Caki2 (cell line): ENCODE measurements at places on chromosomes 6 and 20.

GRCh38 chr20:1625083-1625690 is 5.4 kb upstream of the SIRPB1 start:
- no peak for DNase-seq

DNA sequence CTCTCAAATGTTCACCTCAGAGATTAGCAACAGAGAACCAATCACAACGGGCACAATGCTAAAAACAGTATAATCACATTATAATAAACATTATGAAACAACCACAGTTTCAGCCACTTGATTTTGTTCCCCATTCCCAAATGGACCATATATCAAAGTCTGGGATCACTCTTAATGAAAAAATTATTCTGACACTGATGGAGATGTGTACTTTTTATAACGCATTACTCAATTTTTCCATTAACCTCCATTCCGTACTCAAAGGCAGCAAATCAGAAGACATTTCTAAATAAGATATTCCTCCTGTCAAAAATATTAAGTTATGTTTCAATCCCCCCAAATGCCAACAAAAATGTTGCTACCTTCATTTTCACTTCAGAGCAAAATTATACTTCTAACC is 2.8 kb downstream of the CPNE1 start:
- DNase-seq: no peak

- no peak for DNase-seq
Observed at GRCh38 chr6:12178521-12178920, 111.6 kb upstream of the EDN1 start.

DNA sequence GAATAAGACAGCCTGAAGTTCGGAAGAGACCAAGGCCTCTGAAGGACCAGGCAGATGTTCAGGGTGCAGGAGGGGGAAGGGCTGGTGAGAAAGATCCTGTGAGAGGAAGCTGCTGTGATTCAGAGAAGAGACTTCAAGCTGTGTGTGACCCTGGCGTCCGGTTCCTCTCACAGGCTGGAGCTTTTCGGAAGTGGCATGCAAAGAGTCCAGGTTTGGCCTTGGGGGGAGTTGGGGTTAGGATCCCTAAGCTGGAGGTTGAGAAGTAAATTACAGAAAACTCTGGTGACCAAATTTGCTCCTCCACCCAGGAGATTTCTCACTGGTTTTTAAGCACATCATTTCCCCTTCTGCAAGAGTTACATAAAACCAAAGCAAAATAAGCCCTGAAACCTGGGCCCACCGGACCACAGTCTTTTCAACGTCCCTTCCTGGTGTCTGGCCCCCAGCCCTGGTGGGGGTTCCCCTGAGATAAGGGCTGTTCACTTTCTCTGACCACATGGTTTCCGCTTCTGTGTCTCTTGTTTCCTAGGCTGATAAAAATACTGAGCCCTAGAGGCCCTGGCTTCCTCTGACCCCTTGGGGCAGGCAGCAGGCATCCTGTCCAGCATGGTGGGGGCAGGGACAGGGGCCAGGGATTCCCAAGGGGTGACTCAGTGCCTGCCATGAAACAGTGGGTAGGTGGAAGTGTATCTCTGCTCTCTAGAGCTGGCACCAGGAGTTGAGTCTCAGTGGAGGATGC is 12.0 kb upstream of the LTA start:
- DNase-seq: peak; percentile 66

- no peak for DNase-seq
Observed at GRCh38 chr6:13013681-13014503, 297.3 kb downstream of the PHACTR1 start.

GRCh38 chr6:42140032-42140431 is 2.4 kb downstream of the C6orf132 start:
- peak; percentile 76 for DNase-seq

DNA sequence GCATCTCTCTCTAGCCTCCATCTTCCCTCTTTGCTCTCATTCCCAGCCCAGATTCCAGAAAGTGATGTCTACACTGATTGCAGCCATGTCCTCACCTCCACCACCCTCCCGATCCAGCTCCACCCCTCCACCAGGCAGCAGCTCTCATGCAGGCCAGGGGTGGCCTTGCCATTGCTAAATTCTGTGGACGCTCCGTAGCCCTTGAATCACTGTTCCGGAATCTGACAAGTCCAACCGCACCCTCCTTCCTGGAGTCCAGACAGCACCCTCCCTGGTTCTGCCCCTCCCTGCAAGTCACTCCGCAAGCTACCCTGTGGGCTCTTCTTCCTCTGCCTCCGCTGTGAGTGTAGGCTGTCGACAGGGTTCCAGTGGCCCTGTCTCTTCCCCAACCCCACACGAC is 26.2 kb downstream of the TNXB start:
- no peak for DNase-seq
